ENCODE measurements at places on chromosomes 4 and X.

DNA sequence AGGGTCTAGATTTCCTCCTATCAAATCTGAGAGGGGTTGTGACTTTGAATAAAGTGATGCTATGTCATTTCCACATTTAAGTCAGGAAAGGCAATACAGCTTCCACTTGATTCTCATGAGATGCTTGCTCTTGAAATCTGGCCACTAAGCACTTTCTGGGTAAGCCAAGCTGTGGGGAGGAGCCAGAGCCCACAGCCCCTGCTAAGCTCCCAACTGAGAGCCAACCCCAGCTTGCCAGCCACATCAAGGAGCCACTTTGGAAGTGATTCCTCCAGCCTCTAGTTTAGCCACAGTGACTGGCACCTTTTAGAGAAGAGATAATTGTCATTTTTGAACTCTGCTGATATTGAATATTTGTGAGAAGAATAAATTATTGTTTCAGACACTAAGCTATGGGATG lies 1441.5 kb upstream of the IGFBP7 start:
- DNase-seq: no peak

- peak; percentile 42 for DNase-seq
Observed at GRCh38 chrX:103157496-103158316, 57.2 kb upstream of the BEX4 start.

- no peak for DNase-seq
Observed at GRCh38 chr4:89222170-89222569, 85.4 kb downstream of the GPRIN3 start.

DNA sequence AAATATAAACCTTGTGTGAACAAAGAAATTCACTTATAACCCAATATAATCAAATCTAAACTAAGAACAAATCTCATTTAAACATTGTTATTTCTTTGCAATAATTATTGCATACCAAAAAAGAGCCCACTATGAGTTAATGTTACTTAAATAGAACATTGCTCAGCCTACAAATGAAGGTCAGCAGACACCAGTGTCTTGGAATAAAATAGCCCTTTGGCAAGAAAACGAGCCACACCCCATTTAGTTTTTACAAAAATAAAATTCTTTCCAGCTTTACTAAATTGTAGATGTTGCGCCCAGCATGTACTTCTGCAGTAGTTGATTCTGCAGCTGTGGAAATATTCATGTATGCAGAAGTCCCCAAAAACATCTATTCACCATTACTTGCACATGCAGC lies 12.2 kb downstream of the PLS3 start:
- no peak for DNase-seq

DNA sequence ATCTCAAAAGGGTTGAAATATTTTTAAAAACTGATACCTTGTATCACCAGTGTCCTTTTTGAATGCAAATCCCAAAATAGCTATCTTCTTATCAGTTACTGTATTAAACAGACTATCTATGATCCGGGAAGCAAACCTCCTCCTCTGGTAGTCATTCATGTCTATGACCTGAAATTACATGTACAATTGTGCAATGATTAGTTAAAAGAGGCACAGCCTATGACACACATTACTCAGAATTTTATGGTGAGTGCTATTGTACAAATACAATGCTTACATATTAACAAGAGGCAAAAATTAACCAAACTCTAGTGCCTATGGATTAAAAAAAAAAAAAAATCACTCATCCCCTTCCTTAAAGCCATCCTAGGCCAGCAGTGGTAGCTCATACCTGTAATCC lies 21.7 kb downstream of the UGDH start:
- no peak for DNase-seq

DNA sequence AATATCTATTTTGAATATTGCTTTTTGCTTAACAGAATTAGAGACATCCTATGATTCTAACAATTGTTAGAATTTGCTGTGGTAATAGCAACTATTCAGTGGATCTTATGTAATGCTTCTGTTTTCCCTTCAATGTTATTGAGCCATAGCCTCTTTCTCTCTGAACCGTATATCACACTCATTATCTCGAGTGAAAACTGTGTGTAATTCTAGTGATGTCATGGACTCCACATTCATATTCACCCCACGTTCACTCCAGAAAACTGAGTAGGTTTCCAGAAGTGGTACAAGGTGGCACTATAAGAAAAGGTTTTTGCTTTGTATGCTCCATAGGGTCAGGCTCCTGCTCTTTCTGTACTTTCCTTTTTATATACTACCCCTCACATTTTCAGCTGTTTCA lies 534.3 kb upstream of the PABPC4L start:
- no peak for DNase-seq

DNA sequence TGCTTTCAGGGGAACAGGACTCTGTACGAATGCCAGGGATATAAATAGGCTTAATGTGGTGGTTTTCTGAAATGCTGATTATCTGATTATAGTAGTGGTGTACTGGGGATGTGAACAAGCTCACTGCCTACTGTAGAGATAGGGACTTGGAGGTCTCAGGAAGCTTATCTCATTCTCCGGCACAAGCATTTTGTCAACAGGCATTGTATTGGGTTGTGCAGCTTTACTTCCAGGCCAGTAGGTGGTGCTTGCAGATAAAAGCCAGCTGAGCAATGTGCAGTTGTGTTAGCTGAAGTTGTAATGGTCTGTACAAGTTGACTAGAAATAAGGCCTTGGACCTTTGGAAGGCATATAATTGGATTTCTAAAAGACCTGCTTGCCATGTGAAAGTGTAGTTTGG lies 49.5 kb upstream of the TMLHE start:
- peak; percentile 2 for DNase-seq

DNA sequence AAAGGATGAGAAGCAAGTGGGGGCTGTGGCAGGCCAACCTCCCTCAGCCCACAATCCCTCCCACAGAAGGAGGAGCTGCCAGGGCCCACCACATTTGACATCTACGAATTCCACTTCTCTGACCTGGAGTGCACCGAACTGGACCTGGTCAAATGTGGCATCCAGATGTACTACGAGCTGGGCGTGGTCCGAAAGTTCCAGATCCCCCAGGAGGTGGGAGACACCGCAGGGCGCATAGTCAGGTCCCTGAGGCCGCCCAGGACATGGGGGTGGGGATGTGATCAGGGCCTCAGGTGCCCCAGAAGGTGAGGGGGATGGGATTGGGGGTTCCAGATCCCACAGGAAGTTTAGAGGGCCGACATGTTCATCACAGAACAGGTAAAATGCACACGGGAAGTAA lies 13.7 kb downstream of the ATP5ME start:
- no peak for DNase-seq

- no peak for DNase-seq
Observed at GRCh38 chr4:8472689-8473197, 32.2 kb downstream of the TRMT44 start.

DNA sequence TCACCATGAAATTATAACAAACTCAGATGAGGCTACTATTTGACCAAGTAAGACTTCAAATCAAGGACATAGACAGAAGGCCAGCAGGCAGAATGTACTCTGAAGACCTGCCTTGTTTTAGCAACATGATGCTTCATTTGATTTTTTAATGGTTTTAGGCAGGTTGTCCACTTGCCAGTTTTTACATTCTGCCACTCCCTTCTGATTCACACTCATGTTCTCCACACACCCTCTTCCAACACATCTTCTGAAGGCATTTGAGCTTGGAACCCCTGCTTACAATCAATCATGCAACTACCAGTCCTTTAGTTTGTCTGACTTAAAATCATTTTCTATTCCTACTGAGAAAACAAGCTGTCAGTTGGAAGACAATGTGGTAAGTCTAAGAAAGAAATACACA lies 114.9 kb upstream of the SMIM31 start:
- no peak for DNase-seq
